Muscle of leg (tissue), 16 donors: ENCODE measurements at places on chromosomes 2 and 18. TPM values are rescaled to one million over a fixed set of nuclear protein-coding genes. Genes with fewer than 3 reads are reported as not detected.

CTNNA2 gene
- polyA plus RNA-seq = 0.52 TPM

RABL2A gene
- polyA plus RNA-seq = 10.7 TPM

RESP18 gene
- polyA plus RNA-seq = not detected

CCL20 gene
- 2.4 TPM for polyA plus RNA-seq

TCF23 gene
- polyA plus RNA-seq = 0.09 TPM

DYNC2LI1 gene
- polyA plus RNA-seq = 21.0 TPM

GRCh38 chr2:8469709-8470493 is 212.0 kb upstream of the ID2 start:
- no peak for DNase-seq

- no peak for DNase-seq
Observed at GRCh38 chr2:85114586-85115330, 18.4 kb upstream of the TCF7L1 start.

DNA sequence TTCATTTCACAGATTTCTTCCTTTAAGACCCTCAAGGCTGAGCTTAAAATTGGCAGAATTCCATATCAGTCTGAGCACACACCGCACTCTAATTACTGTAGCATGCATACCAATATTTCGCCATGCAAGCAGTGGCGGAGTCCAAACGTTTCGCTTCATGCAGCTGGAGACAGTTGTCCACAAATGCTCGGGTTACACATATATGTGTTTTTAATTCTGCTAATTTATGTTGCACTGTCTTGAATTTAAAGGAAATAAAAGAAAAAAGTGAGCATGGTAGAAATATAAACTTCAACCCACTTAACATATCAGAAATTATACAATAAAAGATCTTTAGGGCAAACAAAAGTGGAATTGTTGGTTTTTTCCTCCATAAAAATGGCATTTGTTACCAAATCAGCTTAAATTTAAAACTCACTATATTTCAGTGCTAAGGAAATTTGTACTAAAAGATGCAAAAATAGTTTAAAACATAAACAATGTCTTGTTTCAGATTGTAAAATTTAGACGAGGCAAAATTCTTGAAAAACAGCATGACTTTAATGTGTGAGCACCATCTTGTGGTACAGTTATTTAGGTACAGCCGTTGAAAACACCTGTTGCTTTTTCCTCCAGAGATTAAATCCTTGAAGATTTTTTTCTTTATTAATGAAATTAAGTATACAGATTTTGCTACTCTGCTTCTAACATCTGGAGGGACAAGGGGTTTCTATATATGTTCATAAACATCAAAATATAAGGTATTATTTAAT is 24.1 kb upstream of the KANSL1L start:
- DNase-seq = peak; percentile 55

DNA sequence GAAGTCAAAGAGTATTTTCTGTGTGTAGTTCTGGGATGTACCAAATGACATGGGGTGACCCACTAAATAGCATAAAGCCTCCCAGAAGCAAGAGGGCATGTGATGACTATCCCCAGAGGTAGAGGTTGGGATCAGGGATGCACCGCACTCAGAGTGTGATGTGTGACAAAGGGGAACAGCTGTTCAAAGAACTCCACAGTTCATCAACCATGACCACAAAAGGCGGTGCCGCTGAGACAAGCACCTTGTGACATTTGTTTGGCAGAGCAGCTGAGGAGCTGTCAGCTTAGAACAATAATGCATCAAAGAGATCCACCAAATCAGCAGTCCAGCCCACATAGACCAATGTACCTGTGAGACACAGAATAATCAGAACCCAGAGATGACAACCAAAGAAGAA is 81.3 kb downstream of the VWC2L start:
- no peak for DNase-seq

DNA sequence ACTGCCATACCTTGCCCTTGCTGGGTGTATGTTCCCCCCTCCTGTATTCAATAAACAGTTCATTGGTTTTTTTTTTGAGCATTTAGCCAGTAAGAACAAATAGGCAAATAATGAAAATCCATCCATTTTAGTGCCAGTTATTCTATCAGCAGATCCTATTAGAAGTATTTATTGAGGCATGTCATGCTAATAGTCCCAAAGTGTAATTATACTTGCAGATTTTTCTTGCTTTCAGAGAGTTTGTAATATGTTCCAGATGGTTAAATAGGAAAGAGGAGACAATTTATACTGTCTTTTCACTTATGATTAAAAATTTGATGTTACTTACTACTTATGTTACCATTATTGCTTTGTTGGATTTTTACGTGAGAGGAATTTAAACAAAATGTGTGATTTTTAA is 127.6 kb downstream of the NCOA1 start:
- peak; percentile 30 for DNase-seq

DNA sequence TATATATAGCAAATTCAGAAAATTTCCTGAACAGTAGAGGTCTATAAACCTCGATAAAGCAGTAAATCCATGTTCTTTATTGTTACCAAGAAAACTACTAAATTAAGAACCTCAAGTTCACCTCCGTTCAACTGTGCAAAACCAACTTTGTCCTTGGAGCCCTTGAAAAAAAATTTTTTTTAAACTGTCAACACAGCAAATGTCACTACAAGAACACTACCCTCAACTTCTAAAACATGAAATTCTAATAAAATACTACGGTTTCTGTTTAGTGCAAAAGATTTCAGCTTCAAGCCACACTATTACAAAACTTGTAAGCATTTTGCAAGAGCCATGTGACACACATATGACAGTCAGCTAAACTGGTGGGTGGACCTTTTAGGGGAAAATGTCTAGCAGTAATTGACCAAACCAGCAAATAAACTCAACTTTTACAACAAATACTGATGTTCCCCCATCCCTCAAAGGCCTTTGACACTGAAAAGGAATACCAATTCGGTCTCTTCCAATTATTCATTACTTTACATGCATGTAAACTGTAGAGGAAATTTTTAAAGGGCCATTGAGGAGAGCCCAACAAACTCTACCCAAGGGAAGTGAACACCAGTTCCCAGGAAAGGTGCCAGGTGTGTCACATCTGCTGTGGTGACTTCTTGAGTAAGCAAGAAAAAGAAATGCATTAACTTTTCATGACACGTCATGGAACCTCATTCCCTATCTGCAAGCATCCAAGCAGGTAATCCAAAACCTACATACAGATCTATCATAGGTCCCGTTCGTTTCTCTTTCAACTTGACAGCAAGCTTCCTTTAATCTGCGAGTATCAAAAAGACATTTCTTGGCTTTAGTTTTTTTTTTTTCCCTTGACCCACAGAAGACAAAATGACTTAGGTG is 1.4 kb downstream of the RAB1A start:
- DNase-seq = peak; percentile 64

DNA sequence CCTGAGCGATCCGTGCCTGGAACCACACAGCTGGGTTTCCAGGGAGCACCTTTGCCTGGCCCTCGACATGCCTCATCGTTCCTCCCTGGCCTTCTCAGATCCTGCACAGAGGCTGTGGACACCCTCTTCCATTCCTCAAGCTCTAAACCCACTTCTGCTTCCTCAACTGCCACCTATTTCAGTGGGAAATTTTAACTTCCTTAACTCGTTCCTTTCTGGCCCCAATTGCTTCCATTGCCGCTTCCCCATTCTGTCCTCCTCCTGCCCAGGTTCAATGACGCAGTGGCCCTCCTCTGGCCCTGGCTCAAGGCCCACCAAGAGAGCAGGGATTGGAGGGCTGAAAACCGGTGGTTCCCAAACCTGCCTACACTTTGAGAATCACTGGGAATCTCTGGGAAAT is 4.8 kb upstream of the B3GNT7 start:
- no peak for DNase-seq

DNA sequence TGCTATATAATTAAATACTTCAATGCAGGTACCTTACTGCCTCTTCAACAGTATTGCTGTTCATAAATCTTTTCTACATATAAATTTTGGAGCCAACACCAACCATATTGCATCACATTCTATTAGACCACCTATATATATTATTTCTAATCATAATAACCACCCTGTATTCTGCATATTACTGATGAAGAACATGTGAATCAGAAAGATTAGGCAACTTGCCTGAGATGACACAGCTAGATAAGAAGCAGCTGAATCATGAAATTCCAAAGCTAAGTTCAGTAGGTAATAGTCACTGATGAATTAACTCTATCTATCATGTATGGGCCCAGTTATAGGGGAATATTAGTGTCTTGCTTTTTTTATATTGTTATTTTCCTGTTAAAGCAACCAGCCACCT is 161.8 kb downstream of the AGPS start:
- DNase-seq = no peak

DNA sequence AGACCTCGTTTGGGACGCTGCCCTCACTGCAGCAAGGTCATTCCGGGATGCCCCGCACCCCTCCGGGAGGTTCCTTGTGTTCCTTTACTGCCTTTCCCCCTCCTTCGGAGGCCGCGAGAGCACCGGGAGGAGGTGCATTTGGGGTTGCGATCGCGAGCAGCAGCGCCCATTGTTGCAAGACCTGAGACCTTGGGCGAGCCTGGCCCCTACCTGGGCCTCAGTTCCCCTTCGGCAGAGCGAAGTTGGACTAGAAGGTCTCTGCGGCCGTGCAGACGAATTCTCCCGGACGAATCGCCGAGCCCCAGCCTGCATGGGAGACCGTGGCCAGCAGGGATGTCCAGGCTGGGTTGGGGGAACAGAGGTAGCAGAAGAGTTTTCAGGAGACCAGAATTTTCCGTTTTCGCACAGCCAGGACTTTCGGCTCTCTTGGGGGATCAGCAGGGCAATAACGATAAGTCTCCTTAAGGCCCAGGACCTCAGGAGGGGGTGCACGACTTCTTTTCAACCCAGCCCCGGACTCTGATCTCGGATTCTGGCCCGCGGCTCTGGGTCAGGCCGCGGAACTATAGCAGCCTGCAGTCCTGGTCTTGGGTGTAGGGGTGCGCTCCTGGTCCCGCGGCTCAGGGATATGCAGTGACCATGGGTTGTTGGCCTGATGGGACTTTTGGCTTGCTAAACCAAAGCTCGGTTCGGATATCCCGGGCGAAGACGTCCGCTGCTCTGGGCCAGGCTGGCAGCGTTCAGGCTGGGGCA is 2.8 kb downstream of the GDF7 start:
- no peak for DNase-seq

GRCh38 chr2:121949271-121949670 is 193.8 kb downstream of the TSN start:
- no peak for DNase-seq

DNA sequence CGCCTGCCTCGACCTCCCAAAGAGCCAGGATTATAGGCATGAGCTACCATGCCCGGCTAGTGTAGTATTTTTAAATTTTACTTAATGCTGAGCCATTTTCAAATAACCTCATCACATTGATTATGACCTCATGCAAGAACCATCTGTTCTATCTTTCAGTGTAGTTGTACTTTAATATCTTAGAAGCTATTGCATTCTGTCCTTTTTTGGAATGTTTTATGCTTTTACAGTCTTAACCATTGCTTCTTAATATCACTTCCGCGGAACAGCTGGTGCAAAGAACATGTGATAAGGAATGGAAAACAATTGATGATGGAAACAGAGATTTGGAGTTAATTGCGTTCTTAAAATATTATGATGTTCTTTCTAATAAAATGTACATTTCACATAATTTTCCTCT is 2.7 kb downstream of the GEN1 start:
- no peak for DNase-seq

- DNase-seq = no peak
Observed at GRCh38 chr2:58950795-58951462, 709.8 kb upstream of the FANCL start.

DNA sequence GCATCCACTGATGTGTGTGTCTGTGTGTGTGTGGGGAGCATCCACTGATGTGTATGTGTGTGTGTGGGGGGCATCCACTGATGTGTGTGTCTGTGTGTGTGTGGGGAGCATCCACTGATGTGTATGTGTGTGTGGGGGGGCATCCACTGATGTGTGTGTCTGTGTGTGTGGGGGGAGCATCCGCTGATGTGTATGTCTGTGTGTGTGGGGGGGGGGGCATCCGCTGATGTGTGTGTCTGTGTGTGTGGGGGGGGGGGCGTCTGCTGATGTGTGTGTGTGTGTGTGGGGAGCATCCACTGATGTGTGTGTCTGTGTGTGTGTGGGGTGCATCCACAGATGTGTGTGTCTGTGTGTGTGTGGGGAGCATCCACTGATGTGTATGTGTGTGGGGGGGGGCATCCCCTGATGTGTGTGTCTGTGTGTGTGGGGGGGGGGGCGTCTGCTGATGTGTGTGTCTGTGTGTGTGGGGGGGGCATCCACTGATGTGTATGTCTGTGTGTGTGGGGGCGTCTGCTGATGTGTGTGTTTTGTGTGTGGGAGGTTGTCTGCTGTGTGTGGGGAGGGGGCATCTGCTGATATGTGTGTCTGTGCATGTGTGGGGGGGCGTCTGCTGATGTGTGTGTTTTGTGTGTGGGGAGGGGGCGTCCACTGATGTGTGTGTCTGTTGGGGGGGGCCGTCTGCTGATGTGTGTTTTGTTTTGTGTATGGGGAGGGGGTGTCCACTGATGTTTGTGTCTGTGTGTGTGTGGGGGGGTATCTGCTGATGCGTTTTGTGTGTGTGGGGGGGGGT is 125.9 kb downstream of the NFATC1 start:
- no peak for DNase-seq

GRCh38 chr2:38905251-38905650 is 15.6 kb downstream of the ARHGEF33 start:
- no peak for DNase-seq

DNA sequence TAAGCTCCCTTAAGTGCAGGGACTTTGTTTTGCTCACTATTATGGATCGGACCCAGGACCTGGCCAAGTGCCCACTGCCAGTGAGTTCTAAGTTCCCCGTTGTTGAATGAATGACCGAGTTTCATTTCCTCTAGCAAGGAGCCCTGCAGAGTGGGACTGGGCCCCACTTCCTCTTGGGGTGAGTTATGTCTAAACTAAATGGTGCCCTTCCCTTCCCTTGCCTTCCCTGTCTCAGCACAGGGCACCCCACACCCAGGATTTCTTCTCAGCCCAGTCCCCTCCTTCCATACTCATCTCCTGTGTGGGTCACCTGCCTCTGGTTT is 195.3 kb upstream of the HS6ST1 start:
- DNase-seq = peak; percentile 64

DNA sequence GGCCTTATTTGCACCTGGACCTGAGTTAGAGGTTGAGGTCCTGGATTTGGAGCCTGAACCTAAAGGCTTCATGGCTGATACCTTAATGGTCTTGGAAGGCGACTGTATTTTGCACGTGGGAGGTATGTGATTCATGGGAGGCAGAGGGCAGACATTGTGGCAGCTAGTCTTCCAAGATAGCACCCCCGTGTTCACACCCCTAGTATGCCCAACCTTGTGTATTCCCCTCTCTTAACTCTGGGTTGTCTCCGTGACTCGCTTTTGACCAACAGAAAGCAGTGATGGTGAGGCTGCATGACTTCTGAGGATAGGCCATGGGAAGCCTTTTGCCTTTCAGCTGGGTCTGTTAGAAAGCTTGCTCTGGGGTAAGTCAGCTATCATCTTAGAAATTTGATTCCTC is 45.8 kb upstream of the HAAO start:
- no peak for DNase-seq
